ENCODE measurements at places on chromosomes 16 and 17. TPM values are rescaled to one million over a fixed set of nuclear protein-coding genes. Genes with fewer than 3 reads are reported as not detected.

The ARHGAP44 gene
- 1.9 TPM for total RNA-seq

The BIRC5 gene
- total RNA-seq, result 41.4 TPM

The GCGR gene
- not detected for total RNA-seq

The HOXB2 gene
- total RNA-seq, result 8.6 TPM

The MYL4 gene
- not detected for total RNA-seq

The PRRT2 gene
- total RNA-seq, result 2.9 TPM

The ATAD5 gene
- 5.8 TPM for total RNA-seq

The TGFB1I1 gene
- 35.5 TPM for total RNA-seq

The NFAT5 gene
- total RNA-seq, result 26.4 TPM

The LRRC36 gene
- 0.22 TPM for total RNA-seq

The KLHL10 gene
- total RNA-seq, result not detected

The CES5A gene
- not detected for total RNA-seq

The SLC6A4 gene
- total RNA-seq, result 0.11 TPM

The EMC8 gene
- 24.2 TPM for total RNA-seq

The DVL2 gene
- 99.5 TPM for total RNA-seq

The NPIPA8 gene
- total RNA-seq, result not detected

The KDM6B gene
- 7.5 TPM for total RNA-seq

The WNT9B gene
- total RNA-seq, result not detected

The RNF43 gene
- total RNA-seq, result under 0.01 TPM

The CAMKK1 gene
- total RNA-seq, result 25.7 TPM

The COL1A1 gene
- total RNA-seq, result 570 TPM

The SDR42E1 gene
- 0.22 TPM for total RNA-seq

The DNAJA2 gene
- total RNA-seq, result 83.1 TPM

The CACNG4 gene
- total RNA-seq, result not detected

The PRM3 gene
- not detected for total RNA-seq

The NPW gene
- 0.33 TPM for total RNA-seq

The SPATA32 gene
- 0.12 TPM for total RNA-seq

The KATNB1 gene
- total RNA-seq, result 26.7 TPM

The TSPOAP1 gene
- total RNA-seq, result 4.0 TPM

The DUSP3 gene
- 55.0 TPM for total RNA-seq

The CMTM2 gene
- total RNA-seq, result not detected

The MEIOB gene
- total RNA-seq, result 0.50 TPM

The MYH13 gene
- not detected for total RNA-seq

The PSME3IP1 gene
- total RNA-seq, result 106 TPM

The SCN4A gene
- under 0.01 TPM for total RNA-seq

The GPR142 gene
- total RNA-seq, result not detected

The TP53TG3F gene
- not detected for total RNA-seq

The WFIKKN2 gene
- total RNA-seq, result under 0.01 TPM

The KRTAP9-8 gene
- total RNA-seq, result not detected
